ENCODE measurements at places on chromosomes 2 and 18.
A peak's percentile ranks its signal among the peaks of the same experiment; 100 is the strongest.

DNA sequence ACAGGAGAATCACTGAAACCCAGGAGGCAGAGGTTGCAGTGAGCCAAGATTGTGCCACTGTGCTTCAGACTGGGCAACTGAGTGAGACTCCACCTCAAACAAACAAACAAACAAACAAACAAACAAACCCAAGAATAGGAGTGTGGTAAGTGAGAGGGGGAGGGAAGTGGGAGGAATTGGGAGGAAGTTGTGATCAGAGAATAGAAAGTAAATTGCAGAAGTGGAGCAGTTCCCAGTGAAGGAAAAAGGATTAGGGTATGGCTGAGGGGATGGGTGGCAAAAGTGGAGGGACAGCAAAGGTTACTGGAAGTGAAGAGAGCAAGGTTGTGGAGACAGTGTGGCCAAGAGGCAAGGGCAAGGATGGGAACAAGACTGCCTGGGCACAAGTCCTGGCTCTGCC lies 41.1 kb upstream of the C1GALT1C1L start:
- DNase-seq, result no peak

- DNase-seq, result no peak
Observed at GRCh38 chr2:239609162-239609561, 208.3 kb upstream of the HDAC4 start.

- no peak for DNase-seq
Observed at GRCh38 chr2:48965204-48965603, 189.1 kb downstream of the FSHR start.

- DNase-seq, result no peak
Observed at GRCh38 chr18:38402509-38402908, 836.9 kb upstream of the CELF4 start.

- DNase-seq, result no peak
Observed at GRCh38 chr2:168731616-168732015, 70.8 kb upstream of the NOSTRIN start.

DNA sequence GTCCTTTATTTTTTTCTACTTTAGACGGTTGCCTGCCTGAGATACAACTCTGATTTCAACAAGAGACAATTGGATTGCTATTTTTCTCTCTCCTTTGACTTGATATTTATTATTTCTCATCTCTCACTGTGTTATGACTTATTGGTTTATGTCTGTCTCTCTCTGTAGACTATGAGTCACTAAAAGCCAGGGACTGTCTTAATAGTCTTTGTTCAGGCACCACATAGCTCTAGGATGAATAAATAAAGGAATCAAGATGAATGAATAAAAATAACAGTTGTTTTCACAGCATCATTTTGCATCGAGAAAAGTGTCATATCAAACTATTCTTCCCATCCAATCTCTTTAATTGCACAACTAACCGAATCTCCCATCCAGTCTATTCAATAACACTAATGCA lies 31.4 kb upstream of the CD28 start:
- DNase-seq, result no peak

- DNase-seq, result peak; percentile 54
Observed at GRCh38 chr2:172970660-172971059, 105.0 kb upstream of the MAP3K20 start.

- DNase-seq, result no peak
Observed at GRCh38 chr18:47735041-47735702, 195.3 kb downstream of the SMAD2 start.

- DNase-seq, result no peak
Observed at GRCh38 chr2:73925853-73926492, 707 bp upstream of the DGUOK start.

DNA sequence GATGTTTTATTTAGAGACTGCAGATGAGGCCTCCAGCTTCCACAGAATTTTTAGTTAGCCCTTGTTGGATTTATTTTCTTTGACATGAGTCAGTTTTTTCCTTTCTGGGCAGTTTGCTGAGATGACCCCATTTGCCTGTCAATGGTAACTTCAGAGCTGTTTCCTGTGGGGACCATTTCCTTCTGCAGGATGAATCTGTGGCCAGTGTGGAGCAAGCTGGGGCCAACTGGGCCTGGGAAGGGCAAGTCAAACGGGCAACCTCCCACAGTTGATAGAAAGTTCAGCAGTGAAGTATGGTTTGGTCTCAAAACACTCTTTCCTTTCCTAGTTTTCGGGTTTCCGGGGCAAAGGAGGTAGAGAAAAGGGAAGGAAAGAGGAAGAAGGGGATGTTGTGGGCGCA lies 291.4 kb upstream of the NRP2 start:
- DNase-seq, result no peak

DNA sequence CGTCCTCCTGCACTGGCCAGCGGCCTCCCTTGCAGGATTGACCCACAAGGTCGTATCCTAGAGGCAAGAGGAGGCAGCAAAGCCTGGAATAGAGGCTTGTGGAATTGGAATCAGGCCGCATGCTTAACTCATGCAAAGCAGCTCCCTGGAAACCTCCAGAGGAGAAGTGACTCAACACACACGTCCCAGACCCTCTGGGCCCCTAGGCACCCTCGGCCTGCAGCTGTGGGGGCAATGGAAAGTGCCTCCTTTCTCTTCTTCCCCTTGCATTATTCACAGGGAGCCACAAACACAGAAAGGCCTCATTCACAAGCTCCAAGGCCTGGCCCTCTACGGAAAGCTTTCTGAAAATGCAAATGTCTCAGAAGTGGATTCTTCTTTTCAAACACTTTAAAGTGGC lies 19.6 kb downstream of the SPATA3 start:
- no peak for DNase-seq

DNA sequence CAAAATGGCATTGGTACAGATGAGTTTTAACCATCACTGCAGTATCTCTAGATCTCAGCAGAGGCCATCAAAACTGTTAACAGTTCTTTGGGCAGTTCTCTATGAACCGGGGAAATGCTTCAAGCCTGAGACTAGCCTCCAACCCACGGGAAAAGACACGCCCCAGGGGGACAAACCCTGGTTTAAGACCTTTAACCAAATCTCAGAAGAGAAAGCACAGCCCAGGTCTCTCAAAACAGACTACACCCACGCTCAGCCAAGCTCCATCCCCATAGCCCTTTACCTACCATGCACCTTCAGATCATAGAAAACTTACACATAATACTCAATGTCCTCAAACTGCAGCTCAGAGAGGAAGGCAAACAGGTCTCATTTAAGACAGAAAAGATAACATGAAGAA lies 78.3 kb downstream of the TMEM163 start:
- DNase-seq, result no peak

DNA sequence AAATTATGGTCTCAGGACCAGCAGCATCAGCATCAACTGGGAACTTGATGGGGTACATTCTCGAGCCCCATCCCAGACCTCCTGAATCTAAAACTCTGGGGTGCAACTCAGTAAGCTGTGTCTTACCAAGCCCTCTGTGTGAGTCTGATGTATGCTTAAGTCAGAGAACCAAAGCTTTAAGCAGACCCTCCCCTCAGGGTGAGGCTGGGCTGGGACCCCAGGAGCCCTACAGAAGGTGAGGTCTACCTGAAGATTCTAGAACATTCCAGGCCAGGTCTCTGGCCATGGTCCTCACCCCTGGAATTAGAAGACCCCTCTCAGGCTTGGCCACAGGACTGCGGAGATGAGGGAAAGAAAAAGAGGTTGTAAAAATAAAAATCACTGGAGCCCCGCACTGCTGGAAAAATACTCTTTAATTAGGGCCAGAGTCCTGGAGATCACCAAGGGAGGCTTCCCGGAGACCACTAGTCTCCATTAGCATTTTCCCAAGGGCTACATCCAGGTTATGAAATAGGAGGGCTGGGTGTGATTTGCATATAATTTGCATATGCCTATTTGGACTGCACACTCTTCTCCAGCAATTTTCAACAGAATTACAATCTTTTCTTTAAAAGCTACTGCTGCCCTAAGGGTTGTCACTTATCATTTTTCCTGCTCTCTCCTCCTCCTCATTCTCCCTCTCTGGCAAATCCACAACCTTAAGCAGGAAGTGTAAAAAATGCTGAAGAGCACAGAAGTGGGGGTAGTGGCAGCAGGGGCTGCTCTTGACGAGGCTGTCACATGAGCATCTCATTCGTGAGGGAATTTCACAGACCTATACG lies 100.2 kb downstream of the ZBTB7C start:
- DNase-seq, result no peak

DNA sequence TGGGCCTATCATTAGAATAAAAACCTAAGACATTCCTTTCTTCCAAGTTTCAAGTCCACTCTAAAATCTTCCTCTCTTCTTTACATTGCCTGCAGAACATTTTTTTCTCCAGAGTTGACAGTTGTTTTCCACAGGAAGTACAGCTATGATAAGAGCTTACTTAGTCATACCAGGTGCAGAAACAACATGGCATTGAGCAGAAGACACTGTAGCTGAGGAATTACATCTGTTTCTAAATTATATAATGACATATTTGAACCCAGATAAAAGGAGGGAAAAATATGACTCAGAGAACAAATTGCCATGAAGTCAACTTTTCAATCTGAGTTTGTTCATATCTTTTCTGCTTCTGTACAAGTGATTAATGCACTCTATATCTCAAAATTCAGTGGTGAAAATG lies 30.2 kb downstream of the CMPK2 start:
- DNase-seq, result no peak

DNA sequence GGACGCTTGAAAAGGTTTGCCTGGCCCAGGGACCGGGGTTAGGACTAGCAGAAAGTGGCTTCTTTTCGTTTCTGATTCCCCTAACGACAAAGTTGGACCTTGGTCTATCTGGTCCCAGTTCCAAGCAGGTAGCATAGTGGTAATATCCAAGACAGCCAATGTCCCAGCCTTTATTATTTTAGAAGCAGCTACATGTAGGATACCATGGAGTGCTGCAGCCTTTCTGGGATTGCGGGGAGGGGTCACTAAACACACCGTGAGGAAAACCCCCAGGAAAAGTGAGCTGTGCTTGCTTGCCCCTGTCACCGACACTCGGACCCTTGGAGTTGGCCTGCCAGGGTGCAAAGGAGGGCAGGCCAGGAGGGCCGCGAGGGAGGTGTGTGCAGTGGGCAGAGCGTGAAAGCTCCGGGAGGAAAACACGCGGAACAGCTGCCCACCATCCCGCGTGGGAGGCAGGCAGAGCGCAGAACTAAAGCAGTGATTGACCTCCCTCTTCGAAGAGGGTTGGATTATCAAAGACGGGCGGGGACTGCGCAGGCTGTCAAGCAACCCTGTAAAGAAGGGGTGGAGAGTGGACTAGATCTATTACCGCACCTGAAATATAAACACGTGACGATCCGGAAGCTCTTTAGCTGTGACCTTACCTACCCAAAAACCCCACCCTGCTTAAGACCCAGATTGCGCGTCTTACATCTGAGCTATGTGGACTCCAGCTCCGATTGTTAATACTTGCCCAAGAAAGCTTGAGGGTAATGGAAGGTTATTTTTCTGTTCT lies 624 bp upstream of the MAP4K3 start:
- peak; percentile 70 for DNase-seq

GRCh38 chr2:167386694-167387093 lies 498.4 kb downstream of the XIRP2 start:
- no peak for DNase-seq

DNA sequence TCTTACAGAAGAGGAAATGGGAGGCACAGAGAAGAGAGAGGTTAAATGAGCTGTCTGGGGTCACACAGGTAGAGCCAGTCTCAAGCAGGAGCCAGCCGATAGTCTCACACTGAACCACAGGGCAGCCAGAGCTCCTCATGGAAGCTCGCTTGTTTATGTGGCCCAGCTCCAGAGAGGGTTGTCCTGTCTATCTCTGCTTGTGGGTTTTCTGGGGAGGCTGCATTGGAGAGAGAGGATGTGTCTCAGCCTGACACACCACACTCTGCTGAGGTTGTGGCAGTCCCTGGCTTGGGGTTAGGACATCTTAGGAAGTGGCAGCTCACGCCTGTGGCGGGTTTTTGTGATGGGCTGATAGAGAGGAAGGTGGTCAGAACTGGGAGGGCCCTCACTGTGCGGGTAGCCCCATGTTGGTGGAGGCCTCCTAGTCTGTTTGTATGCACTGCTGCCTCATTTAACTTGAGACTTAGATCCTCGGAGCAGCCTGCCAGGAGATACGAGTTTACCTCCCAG lies 52.3 kb downstream of the TCF7L1 start:
- DNase-seq, result no peak

DNA sequence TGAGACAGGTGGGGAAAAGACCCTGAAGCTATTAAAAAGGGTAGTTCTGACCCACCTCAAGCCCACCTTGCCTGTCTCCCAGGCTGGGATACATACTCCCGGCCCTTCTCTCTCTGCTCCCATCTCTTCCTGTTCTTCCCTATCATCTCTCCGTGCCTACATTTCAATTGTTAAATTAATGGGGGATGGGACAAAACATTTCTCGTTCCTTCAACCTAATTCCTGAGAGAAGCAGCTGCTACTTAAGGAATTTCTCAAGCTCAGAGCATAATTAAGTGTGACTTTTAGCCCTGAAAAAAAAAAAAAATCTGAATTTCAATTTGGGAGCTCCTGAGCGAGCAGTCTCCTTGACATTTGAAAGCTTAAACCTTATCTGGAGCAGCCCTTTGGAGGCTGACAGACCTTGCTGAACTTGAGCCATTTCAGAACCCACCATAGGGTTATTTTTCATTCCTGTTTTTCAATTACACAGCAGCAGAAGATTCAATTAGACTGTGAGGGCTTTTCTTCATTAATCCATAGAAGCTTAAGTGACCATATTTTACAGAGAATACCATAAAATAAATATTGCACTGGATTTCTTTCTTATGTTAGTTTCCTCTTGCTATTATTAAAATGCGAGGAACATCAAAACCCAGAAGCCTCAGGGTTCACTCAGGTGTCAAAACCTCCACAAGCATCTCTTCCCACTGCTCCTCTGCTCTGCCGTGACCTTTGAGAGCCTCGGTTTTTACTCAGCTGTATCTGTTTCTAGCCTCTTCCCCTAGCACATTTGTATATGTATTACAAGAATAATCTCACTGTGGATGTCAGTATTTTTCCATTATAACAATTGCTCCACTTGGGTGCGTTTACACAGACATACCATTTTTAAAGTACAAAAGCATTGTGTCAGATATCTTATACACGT lies 125.7 kb downstream of the B3GNT2 start:
- DNase-seq, result no peak

DNA sequence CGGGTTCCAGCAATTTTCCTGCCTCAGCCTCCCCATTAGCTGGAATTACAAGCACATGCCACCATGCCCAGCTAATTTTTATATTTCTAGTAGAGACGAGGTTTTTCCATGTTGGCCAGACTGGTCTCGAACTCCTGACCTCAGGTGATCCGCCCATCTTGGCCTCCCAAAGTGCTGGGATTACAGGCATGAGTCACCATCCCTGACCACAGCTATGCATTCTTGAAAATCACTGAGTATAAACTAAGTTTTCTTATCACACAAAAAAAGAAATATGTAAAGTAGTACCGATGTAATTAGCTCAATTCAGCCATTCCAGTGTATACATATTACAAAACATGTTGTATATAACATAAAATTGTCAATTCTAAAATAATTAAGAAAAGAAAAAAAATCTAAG lies 232.7 kb downstream of the MBD2 start:
- DNase-seq, result no peak

DNA sequence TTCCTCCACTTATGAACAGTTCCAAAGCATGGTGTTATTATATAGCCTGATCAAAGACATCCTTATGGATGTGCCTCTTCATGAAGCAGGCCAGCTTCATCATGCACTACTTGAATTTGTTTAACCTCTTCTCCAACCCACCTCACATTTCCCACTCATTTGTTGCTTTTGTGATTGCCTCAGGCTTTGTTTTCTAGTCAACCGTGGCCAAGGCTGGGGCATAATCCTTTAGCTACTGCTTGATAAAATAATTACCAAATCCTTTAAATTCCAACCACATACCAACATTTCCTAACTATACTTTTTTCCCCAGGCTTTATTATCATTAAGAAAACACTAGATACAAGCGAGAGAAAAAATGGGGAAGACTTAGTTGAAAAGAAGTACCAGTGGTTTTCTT lies 39.6 kb upstream of the SCN1A start:
- no peak for DNase-seq

- DNase-seq, result peak; percentile 30
Observed at GRCh38 chr2:43196768-43197587, 29.4 kb downstream of the ZFP36L2 start.

- no peak for DNase-seq
Observed at GRCh38 chr2:174974131-174974530, 31.1 kb downstream of the CHN1 start.

All from CD4-positive, alpha-beta T cell (primary cell).